ENCODE measurements at places on chromosomes 5 and 9.

DNA sequence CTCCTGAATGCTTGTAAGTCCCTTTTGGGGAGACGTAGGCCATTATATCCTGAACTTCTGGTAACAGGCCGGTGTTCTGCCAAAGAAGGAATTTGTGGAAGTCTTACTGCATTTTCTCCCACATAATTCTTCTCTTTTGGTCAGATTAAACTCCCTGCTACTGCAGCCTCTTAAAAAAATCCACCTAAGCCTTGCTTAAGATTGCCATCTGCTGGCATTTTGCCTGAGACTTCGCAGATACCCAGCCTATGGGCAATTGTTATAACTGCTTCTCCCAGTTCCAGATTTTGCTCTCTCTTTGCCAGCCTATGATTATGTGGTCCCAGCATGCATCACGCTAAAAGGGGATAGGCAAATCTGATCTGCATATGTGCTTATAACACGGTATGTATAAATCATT lies 391.6 kb upstream of the CHD1 start:
- no peak for DNase-seq

DNA sequence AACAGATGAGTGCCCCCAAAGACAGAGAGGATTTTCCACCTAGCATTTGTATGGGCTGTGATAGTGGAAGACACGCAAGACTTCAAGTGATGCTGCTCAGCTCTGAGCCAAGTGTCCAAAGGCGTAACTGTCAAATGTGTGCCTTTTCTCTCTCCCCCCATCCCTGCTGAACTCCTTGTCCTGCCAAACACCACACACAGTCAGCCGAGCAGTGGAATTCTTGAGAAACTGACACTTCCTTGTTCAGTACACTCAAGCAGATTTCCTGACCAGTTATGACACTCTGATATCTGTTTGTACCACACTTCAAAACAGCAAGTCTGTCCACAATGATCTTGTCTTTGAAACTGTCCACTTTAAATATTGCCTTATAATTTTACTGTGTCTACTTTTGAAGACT lies 166.4 kb downstream of the PIK3R1 start:
- DNase-seq = peak; percentile 67

- DNase-seq = no peak
Observed at GRCh38 chr5:106106384-106106783, 1564.4 kb downstream of the EFNA5 start.

DNA sequence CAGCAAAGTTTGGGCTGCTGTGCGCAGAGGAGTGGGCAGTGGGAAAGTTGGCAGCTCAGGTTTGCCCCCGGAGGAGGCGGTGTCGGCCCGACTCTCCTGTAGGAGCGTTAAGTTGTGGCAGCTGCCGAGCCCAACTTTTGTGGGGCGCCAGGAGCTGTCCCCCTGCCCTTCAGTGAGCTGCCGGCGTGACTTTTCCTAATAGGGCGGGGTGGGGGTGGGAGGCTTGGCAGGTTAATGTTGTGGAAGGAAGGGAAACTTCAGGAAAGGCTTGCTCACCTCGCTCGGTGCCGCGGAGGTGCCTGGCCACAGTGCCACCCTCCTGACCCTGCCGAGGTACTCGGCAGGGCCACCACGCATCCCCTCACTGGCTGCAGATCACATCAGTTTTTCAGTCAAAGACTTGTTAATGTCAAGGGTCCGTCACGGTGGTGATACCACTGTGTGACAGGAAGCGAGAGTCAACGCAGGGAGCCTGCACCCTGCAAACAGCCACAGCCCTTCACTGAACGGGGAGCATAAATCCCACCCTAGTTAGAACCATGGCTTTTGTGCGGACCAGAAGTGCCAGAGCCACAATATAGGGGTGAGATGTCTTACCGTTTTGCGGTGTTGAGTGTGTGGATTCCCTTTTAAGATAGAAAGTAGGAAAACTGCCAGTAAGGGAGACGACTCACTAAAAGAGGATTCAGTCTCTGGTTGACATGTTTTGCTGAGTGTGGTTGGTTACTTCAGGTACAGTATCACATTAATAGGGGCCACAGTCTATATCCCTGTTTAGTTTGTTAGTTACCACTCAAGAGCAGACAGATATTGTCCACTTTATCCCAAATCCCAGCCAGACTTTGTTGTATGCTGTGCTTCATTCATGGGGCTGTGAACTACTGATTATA lies 796 bp downstream of the LNPEP start:
- peak; percentile 62 for DNase-seq

DNA sequence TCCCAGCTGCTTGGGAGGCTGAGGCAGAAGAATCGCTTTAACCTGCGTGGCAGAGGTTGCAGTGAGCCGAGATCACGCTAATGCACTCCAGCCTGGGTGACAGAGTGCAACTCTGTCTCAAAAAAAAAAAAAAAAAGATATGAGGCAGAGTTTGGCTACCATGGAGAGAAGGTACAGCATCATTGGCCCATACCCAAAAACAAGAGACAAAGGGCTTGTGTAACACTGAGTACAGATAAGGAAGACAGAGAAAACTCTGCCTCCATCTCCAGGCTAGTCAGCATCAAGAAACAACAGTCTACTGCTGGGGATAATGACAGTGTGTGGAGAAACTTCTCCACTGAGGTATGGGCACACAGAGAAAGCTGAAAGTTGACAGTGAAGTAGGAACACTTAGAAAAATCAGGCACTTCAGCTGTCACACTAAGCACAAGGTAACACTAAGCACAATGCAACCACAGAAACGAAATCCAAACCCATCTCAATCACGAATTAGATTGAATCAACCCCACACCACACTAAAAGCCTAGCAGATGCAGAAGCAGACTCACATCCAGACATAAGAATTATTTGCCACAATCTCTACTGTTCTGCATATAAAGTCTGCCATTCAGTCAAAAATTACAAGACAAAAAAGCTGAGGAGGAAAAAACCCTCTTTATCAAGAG lies 10.5 kb downstream of the PJA2 start:
- DNase-seq = no peak

- no peak for DNase-seq
Observed at GRCh38 chr5:55509796-55510522, 24.8 kb downstream of the PLPP1 start.

- no peak for DNase-seq
Observed at GRCh38 chr9:15191378-15191777, 115.6 kb downstream of the TTC39B start.

DNA sequence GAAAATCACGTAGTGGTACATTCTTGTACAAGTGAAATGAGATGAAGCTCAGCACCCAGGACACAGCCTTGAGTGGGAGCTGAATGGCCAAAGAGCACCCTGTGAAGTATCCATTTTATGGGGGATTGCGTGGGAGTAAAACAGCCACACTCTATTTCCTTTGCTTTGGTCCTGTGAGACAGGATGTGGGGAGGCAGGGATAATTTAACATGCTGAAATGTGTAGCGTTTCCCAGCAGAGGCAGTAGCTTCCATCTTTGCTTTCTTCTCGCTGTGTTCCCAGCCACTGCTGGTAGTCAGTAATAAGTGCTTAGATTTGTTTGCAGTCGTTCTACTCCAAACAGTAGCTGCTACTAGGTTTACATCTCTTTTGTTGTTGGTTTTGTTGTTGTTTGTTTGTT lies 4.4 kb downstream of the IL31RA start:
- no peak for DNase-seq

GRCh38 chr5:129739773-129740172 lies 8.1 kb upstream of the MINAR2 start:
- DNase-seq = no peak

GRCh38 chr9:125043148-125043547 lies 100.2 kb downstream of the SCAI start:
- DNase-seq = no peak

DNA sequence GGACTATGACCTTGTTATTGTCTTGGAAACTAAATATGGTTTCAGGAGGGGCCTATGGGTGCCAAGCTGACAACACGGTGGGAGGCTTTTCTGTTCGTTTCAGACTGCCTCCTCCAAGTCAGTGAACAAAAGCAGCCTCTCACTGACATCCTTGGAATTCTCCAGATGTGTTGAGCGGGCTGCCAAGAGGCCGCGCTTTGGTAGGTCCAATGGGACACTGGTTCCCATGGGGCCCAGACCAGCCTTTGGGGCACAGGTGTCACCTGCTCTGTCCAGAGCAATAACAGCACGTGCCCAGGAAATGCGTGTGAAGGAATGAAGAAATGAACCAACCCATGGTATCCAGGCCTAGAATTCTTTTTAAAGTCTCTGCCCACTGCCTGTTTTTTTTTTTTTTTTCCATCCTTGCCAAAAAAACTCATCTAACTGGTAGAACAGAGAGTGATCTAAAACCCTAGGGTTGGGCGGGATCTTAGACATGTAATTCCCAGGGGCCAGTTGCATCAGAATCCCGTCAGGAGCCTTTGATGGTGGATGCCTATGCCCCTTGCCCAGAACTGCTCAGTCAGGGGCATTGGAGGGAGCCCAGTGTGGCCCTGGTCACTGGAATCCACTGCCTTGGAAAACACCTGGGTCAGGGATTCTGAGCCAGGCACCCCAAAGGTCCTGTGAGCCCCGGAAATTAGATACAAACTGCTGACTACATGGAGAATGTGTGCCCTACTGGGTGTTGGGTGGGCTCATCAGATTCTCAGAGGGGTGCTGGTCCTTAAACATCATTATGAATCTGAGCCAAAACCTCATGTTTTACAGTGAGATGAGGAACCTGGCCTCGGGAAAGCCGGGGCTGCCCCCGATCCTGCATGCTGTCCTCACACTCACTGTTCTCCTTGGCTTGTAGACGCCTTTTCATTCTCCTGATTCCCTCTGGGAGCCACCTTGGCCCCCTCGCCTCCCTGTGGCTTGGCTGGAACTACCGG lies 60.1 kb downstream of the GTF3C4 start:
- no peak for DNase-seq
